GM10248 (cell line): ENCODE measurements at places on chromosomes 16 and 17.

- DNase-seq = no peak
These were observed 240.3 kb upstream of the DYNLRB2 start for GRCh38 chr16:80300456-80300855.

DNA sequence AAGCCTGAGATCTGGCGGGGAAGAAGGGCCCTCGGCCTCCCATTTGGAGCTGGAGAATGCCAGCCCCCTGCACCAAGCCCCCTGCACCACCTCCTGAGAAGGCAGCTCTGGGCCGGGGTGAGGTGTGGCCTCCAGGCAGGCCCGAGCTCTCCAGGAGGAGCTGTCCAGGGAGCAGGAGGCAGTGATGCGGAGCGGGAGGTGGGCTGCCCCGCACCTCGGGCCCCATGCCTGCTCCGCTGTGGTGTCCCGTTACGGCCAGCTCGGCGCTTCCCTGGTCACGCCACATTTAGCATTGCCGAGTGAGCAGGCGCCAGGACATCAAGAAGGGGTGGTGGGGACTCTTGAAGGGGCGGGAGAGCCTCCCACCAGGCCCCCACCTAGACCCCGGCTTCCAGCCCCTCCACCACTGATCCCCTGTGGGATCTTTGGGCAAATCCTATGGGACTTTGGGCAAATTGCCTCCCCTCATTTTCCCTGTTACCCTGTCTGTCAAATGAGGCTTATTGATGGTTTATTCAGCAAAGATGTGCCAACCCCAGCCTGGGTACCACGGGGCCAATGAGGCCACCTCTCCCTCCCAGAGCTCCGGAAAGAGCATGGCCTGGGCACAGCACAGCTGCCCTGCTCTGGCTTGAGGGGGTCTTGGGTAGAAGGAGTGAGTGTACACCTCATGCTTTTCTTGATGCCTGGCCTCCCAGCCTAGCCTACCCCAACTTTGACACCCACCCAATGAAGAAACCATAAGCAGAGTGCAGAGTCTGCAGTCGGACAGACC, 15.3 kb downstream of the FOXN1 start:
- DNase-seq = no peak

DNA sequence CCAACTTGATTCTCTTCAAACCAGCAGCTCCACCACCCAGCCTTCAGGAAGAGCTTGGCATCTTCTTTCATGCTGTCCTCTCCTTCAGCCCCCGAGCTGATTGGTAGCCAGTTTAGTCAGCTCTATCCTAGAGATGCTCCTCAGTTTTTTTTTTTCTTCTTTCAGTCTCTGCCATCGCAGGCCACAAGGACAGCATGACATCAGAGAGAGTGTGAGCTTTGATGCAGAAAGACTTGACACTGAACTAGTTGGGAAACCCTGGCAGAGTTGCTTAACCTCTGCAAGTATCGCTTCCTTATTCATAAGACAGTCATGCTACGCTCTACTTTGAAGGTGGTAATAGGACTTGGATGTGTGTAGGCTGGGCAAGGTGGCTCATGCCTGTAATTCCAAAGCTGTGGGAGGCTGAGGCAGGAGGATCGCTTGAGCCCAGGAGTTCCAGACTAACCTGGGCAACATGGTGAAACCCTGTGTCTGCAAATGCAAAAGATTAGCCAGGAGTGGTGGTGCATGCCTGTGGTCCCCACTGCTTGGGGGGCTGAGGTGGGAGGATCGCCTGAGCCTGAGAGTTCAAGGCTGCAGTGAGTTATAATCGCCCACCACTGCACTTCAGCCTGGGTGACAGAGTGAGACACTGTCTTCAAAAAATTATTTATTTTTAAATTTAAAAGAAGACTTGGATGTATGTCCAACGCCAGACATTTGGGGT, 2.6 kb downstream of the CD300LB start:
- DNase-seq = peak; percentile 77

DNA sequence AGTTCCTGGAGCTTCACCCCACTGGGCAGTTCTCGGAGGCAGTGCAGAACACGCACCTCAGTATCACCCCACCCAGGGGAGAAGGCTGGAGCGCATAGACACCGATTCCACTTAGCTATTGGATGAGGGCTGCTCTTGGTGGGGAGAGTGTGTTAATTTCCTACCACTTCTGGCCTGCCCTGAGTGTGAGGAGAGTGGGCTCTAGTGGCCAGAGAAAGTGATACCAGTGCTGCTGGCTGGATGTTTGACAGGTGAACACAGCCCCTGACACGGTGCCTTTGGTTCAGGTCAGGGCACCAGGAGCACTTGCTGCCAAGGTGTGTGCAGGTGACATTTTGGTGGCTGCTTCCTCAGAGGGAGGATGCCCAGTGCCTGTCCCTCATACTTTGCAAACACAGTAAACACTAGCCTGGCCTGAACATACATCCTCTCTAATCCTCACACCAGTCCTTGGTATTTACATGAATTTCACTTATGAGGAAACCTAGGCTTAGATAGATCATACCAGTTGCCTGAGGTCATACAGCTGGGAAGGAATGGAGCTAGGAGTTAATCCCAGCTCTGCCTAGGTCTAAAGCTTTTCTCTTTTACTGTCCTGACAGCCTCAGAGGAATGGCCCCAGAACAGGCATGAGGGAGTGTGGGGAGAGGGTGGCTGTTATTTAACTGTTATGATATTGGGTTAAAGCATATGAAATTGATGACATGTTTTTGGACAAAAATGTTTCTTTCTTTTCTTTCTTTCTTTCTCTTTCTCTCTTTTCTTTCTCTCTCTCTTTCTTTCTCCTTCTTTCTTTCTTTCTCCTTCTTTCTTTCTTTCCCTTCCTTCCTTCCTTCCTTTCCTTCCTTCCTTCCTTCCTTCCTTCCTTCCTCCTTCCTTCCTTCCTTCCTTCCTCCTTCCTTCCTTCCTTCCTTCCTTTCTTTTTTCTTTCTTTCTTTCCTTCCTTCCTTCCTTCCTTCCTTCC, 21.0 kb upstream of the ITGAX start:
- DNase-seq = peak; percentile 62

DNA sequence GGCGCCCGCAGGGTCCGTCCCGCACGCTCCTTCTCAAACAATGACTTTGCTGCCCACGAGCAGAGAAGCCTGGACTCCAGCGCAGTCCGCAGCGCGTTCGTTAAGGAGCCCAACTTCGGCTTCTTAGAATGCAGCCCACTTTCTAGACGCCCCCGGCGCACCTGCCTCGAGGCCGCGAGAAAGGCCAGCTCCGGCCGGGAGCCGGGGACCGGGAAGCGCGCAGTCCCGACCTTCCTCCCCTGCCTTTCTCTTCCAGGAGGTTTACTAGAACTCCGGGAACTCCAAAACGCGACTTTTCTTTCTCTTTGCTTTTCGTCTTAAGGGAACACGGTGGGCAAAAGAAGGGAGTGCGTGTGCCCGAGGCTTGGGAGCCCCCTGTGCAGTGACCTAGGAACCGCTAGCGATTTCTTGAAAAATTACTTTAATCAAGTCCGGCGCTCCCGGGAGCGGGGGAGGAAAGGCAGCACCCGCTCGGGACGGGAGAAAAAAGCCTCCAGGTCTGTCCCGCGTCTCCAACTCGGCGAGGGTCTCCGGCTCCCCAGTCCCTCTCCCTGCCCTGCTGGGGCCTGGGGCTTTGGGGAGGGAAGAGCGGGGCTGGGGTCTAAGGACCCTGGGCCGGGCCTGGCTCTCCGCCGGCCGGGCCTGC, 2.6 kb downstream of the HNF1B start:
- DNase-seq = no peak

DNA sequence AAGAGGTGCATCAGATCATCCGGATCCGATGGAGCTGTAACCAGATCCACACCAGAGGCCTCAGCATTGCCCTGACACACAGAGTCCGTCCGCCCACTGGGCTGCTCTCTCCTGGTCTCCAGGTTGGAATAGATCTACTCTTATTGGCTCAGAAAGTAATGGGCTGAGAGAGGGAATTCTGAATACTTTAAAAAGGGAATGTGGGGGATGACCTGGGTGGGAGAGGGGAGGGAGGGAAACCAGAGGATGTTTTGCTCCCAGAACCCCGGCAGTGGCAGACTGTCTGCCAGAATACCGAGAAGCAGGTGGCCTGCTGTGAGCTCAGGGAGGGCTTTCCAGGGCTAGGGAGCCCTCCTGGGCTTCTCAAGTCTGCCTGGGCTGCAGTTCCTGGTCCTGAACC, 126.5 kb downstream of the ENGASE start:
- no peak for DNase-seq

DNA sequence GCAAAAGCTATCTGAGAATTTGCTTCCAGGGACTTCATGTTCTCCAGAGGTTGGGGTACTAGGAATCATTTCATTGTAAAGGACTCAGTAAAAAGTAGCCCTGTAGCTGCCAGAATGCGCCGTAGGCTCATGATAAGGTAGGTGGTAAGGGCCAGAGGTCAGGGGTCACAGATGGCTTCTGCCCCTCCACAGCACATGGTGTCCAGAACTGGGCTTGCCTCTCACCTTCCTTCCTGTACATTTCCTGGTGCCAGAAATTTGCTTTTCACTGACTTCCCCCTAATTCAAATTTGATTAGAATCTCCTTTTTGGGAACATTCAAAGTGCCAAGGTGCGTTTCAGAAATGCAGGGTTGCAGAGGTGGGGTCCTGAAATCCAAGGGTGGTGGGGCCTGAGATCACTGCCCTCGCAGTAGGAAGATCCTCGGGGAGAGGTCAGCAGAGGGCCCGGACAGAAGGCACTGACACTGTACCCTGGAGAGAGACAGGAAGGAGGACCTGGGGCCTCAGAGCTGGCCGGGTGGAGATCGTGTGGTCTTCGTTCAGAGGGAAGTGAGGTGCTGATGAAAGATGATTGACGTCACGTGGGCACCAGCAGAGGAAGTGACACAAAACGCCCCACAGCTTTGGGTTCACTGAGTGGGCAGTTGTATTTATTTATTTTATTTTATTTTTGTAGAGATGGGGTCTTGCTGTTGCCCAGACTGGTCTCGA, 25.5 kb upstream of the METRNL start:
- no peak for DNase-seq

GRCh38 chr16:9004183-9004582, 40.5 kb upstream of the USP7 start:
- no peak for DNase-seq

DNA sequence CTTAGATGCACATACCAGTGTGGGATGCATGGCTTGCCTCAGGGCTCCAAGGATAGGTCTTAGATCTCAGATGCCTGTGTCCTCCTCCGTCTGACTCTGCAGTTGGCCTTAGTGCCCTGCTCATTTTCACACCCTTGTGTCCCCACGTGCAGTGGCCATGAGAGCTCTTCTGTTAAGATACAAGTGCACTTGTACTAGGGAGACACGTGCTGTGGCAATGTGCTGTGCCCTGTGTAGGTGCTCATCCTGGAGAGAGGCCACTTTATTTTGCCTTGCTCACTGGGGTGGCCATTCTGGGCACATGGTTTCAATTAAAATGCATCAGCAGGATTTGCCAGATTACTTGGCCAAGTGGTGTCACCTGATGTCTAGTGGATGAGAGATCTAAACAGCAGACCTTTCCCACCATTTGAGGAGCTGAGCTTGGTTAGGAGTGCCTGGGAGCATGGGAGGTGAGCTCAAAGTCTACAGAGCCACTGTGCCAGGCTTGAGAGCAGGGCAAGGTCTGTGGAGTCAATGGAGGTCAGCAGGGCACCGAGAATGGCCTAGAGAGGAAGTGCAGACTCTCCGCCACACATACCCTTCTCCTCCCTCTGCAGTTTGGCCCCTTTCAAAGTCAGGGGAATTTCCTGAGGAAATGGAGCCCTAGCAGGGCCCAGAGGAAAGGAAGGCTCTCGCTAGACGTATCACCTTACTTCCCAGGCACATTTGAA, 25.2 kb upstream of the SMPD3 start:
- no peak for DNase-seq

DNA sequence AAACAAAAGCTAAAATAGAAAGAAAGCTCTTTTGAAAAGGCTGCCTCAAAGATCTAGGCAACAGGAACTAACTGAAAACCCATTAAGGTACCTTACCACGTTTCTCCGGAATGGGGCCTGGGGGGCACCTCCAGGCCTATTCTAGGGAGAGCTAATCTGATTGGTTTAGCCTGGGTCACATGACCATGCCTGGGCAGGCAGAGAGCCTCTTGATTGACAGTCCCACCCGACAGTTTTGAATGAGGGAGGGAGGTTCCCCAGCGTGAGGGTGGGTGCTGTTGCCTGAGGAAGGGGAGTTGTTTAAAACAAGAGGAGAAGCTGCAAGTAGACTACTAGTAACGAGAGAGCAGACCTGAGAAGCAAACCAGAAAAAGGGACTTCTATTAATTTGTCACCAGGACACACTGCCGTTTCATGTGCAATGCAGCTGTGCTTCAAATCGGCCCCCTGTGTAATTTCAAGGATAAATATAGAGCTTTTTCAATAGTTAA, 143.4 kb upstream of the HS3ST2 start:
- peak; percentile 66 for DNase-seq

DNA sequence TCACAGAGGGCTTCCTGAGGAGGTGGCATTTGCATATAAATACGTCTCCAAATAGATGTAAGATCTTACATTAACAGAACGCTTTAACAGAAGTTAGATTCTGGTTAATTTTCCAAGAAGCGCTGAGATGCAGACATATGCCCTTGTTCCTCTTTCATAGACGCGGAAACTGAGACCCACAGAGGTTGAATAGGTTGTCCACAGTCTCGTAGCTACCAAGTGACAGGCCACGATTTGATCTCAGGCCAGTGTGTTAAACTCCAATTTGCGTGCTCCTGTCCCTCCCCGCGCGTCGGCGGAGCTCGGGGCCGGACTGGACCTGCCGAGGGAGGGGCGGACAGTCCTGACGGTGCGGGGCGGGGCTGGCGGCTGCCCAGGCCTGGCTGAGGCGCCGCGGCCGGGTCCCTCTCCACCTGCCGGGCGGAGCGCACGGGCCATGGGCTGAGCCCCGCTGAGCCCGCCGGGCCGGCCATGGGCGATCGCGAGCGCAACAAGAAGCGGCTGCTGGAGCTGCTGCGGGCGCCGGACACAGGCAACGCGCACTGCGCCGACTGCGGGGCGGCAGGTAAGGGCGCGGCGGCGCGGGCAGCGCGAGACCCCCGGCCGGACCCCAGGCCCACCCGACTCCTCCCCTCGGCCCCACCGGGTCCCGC, at the start of gene ADAP2:
ADAP2 (plus strand) TSS at position 402 of the 653 bp plus-strand sequence; CDS start at position 472, 70 bp downstream.
- DNase-seq = peak; percentile 69

DNA sequence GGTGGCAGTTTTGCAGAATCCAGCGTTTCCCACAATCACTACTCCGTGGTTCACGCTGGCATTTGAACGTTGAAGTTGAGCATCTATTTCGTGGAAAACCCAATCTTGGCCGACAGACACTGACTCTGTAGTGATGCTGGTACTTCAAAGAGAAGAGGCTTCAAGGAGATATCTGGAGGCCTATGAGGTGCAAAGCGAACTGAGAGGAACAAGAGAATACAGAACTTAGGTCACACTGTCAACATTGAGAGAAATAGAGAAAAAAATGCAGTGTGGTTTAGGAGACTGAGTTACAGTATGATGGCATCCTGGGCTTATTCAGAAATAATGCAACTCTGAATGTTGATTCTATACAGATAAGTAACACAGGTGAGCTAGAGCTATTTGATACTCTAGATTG, 16.0 kb downstream of the CCL16 start:
- DNase-seq = no peak

DNA sequence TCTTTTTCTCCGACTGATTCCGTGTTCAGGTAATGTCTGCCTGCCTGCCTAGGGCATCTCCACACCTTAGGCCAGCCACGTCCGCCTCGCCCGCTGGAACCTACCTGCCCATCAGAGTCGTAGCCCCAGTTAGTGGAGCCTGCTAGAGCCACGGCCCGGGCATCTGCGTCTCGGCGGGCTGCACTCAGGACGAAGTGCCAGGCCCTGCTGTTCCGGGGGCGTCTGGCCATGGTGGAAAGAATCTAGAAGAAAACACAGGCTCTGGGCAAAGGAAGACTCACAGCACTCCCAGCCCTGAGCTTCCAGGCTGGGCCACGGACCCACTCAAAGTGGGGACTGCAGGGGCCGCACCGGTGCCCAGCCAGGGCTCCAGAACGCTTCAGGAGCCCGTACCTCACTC, 1.1 kb downstream of the SPSB3 start:
- no peak for DNase-seq

- DNase-seq = no peak
These were observed 28.2 kb downstream of the BCO1 start for GRCh38 chr16:81266680-81267095.
